Fibroblast of skin of right quadriceps (primary cell): ENCODE measurements at places on chromosomes 3 and 15.

GRCh38 chr3:86702381-86702958, 288.5 kb downstream of the VGLL3 start:
- no peak for DNase-seq

DNA sequence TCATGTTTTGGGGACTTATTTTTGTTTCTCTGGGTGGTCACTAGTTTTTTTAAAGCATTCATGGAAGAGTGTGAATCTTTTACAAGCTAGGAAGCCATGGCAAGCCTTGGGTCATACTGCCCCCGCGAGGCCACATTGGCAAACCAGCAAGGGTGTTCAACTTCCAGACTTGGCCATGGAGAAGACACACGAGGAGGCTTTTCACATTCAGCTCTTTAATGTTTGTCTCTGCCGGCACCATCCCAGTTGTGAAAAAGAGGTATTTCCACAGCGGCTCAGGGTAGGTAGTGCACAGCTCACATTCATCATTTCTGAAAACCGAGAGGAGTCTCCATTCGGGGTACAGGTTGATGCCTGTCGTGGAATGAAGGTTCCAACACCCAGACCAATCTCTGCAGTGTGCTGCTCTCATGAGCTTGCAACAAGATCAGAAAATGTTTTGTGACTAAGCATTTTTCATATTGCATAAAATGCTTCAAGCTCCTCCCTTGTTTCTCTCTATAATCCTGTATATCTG, 7.7 kb downstream of the CCR5 start:
- DNase-seq = peak; percentile 32

GRCh38 chr15:100107606-100108225, 234.1 kb downstream of the ADAMTS17 start:
- no peak for DNase-seq

DNA sequence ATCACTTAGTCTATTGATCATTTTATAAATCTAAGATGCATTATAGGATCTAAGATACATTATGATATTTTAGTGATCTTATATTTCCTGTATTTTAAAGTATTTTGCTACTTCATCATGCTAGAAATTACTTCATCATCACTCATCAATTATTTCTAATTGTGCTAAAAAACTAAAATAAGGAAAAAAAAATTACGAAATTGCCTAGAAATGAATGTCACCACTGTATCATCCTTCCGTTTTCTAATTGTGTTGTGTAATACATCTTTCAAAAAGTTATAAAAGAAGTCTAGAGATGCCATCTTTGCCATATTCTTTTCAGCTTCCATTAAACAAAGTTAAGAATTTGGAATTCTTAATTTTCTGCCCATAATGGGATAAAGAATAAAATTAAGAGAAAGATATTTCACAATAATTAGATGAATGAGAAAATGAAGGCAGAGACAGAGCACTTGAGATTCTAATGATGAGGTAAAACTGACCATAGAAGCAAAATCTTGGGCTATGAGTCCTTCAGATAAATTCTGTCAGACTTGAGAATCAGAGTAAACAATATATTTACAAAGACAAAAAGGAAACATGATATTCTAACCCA, 48.8 kb downstream of the ALDH1A2 start:
- no peak for DNase-seq

GRCh38 chr15:37054336-37054735, 46.0 kb downstream of the MEIS2 start:
- no peak for DNase-seq
